ENCODE measurements at places on chromosomes 16 and 17.
A peak's percentile ranks its signal among the peaks of the same experiment; 100 is the strongest.

DNA sequence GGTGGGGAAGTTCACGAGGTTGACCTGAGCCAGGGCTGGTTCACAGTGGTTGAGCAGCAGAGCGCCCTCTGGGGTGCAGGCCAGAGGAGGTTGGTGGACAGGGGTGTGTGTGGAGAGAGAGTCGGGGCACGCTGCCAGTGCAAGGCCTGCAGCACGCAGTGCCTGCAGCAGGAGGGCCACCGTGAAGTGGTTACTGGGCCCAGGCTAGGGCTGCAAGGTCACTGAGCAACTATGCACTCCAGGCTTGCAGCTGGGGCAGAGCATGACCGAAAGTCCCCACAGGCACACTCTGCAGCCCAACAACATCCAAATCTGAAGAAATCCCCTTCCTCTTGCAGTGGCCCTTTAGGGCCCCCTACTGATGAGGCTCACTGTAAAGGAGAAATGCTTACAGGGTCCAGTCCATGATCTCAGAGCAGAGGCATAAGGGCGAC lies 89.1 kb upstream of the NOL11 start:
- DNase-seq, result no peak

DNA sequence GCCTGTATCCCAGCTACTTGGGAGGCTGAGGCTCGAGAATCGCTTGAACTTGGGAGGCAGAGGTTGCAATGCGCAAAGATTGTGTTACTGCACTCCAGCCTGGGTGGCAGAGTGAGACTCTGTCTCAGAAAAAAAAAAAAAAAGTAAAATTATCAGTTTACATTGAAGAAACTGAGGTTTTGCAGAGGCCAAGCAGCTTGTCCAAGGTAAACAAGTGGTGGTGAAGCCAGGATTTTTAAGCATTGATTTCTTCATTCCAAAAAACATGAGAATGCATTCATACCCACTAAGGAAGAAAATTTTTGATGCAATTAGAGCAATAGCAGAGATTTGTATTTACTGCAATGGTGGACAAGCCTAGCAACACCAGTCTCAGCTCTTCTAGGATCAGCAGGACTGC lies 52.7 kb downstream of the CENPV start:
- no peak for DNase-seq

DNA sequence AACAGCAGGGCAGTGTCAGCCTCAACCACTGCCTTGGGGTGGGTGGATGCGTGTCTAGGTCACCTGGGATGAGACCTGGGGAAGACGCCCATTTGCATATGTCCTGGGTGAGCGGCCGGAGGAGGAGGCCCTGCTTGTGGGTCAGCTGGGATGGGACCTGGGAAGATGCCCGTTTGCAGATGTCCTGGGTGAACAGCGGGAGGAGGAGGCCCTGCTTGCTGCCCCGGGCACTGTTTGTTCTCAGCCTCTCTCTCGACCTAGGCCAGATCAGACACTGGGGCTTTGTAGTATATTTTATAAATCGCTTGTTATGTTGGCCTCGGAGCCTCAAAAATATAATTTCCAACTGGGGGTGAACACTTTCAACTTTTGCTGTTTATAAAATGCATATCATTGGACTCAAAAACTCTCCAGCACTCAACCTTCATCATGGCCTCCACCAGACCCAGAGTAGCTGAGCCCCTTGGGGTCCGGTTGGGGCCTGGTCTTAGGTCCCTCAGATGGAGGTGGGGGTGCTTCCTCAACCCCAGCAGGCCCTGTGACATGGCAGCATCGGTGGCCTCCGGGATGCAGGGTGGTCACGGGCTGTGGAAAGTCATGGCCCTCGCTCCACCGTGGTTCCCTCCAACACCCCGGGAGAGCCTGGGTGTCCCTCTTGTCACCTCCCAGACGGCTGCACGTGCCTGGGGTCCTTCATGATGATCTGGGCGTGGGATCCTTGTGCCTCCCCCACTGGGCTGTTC lies 17.3 kb downstream of the DBNDD1 start:
- no peak for DNase-seq

- peak; percentile 51 for DNase-seq
Observed at GRCh38 chr16:57185446-57185944, 344 bp downstream of the PSME3IP1 start.

DNA sequence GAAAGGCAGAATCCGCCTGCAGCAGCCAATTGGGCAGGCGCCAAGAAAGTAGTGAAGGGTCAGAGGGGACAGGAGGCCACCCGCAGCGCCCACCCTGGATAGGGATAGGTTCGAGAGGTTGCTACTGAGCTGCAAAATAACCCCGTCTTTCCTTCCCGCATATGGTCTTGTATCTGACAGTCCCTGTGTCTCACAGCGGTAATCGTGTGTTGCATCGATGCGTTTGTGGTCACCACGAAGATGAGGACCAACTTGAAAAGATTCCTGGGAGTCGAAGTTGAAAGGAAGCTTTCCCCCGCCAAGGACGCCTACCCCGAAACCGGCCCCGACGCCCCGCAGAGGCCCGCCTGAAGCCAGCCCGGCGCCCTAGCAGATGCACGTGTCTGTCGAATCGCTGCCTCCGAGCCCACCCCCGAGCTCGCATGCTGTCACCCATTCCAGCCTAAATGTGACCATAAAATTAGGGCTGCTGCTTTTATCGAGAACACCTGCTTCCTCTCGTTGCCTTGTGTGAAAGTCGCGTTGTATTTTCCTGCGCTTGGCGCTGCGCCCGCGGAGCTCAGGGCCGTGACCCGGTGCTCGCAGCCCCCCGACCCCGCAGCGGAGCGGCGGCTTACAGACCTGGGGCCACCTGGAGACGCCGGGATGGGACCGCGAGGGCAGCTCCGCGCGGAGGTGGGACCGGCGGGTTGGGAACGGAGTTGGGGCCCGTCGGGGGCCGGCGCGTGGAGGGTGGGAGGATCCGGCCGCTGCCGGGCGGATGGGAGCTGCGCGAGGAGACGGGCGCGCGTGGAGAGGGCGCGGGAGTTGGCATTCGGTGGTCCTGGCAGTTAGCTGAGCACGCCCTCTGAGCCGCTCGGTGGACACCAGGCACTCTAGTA lies at the start of gene CMTM2:
Gene CMTM2, plus strand, starts transcription at position 813 of the 881 bp plus-strand sequence. CDS start 145 bp downstream, outside the sequence.
- no peak for DNase-seq

Data from NCI-H146 (cell line).